ENCODE measurements at places on chromosomes 6 and 20.

DNA sequence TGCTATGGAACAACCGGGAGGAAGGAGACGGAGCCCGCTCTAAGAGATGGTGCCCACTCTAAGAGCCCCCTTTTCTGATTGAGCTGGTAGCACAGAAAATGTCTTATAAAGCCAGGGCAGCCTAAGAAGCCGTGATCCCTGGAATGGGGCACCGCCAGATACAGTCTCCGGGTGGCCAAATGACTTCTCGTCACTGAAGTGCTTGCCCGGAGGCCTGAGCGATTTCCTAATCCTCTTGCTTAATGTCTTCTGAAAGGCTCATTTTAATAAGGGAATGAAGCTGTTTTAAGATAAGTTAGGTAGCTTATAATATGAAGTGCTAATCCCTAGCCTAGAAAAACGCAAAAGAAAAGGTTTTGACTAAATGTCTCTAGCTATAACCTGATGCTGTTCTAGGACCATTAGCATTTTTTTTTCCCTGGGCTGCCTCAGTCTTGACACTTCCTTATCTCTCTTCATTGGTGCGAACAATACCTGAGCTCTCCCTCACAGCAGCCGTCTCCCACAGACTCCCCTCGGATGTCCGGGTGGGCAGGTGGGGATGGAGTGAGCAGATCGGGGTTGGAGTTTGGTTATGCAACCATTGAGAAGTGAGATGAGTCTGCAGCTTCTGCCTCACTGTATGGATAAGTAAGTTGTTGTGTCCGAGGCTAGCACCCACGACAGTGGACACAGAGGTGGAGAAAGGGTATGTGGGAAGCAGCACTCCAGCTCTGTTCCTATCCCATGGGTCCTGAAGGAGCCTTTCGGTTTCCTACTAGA is 559.4 kb upstream of the AGPAT4 start:
- no peak for DNase-seq

DNA sequence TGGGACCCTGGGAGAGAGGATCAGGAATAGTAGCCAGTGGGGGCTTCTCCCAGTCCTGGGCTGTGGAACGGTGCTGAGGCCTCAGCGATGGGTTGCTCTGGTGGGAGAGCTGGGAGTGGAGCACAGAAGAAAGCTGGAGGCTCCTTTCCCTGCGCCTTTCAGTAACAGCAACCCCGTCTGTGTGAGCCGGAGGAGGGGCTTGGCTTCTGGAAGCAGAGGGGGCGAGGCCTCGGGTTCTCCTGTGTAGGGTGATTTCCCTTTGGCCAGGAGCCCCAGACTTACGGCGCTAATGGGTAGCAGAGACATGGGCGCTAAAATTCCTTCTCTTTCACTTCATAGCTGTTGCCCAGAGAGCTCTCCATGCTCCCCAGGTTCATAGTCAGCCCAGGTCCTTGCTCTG is 55.0 kb downstream of the DAAM2 start:
- no peak for DNase-seq

DNA sequence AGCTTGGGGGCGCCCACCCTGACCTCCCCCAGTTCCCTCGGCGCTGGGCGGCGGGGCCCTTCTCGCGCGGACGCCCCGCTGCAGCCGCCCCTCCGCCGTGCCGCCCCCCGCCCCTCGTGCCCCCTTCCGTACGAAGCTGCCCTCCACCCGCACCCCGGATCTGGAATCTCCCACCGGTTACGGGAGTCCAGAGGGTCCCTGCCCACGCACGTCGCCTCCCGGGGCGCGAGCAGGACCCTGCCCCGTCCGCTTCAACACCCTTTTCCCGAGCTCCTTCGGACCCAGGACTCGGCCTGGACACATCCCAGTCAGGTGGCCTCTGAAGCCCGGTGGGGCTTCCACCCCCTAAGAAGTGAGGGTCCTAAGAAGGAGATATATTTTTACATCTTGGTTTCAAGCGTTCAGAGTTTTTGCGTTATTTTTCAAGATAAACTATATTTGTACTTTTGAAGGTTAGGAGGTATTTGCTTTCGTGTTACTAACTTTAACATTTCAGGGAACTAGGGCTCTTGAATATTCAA is 506 bp downstream of the ARFGAP1 start:
- DNase-seq = no peak

DNA sequence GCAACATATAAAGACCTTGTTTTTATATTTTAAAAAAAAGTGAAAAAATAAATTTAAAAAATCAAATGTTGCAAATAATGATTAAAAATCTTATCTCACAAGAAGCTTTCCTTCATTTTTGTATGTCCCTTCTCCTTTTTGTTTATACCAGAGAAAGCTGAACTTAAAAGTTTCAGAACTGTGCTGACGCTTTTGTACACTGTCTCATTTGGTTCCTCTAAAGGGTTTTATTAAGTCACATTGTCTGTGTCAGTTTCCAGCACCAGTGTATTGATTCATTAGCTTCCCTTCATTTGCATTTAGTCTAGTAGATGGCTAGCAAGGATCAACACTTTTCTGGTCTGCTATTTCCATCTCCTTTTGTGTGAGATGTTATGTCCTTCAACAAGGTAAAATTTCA is 6.7 kb downstream of the PCED1A start:
- no peak for DNase-seq

- DNase-seq = no peak
Measured at GRCh38 chr6:123715006-123715863, 78.5 kb upstream of the TRDN start.

DNA sequence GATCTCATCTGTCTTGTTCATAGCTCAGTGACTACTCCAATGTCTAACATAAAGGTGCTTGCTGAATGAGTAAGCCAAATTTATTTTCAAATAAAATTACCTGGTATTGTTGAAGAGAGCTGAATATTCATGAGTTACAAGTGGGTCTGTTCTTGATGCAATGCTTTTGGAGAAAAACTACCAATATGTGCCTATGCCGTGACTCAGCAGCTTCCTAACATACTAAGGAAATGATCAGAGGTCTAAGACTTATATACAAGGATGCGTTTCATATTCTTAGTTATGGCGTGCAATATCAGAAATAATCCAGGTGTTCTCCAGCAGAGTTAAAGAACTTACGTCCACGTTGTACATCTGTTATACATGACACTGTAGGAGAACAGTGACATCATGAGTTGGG is 5.1 kb downstream of the FAM120B start:
- DNase-seq = no peak

GRCh38 chr20:14597206-14597715 is 259.8 kb upstream of the FLRT3 start:
- DNase-seq = no peak

GRCh38 chr6:10598084-10598960 is 77.2 kb downstream of the GCNT2 start:
- DNase-seq = no peak

GRCh38 chr6:137254966-137255365 is 35.8 kb upstream of the IFNGR1 start:
- no peak for DNase-seq

DNA sequence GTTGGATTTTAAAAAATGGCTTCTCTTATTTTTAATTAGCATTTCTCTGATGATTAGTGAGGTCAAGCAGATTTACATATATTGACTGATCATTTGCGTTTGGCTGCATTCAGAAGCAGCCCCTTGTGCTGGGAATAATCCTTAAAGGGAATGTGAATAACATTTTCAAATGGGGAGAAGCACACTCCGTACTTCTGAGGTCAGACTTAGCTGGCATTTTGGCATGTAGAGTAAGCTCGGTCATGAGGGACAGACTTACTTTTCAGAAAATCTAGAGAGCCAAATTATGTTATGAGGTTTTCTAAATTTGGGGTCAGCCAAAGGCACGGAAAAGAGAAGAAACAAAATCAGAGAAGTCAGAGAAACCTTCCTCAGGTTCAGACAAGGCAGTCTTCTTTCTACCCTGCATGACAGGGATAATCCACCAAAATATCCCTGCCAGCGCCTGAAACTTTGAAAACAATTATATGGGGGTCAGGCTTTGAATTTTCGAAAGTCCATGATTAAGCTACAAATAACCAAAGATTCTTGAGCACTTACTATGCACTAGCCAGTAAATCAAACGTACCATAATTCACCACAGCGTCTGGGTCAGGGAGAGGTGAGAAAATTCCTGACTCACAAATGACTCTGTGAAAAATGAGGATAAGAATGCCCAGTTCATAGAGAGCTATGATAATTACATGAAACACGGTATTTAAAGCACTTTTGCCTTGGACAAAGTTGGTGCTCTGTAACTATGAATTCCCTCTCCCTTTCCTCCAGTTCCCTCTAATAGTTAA is 44.9 kb downstream of the ADAT2 start:
- no peak for DNase-seq

DNA sequence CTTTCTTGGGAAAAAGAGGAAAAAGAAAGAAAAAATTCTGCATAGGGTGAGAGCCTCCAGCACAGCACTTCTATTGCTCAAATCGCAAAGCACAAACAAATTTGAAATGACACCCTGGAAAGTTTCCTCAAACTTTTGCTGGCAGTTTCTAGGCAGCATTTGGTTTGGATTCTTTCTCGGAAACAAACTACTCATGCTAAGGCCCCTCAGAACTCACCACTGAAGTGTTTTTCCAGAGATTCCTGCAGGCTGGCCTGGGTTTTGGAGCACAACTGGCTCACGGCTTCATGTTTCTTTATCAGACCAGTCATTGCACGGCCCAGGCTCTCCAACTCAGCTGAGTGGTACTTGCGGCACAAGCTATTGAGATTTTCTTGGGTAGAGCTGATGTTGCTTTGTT is 237.8 kb downstream of the SYNE1 start:
- DNase-seq = no peak

DNA sequence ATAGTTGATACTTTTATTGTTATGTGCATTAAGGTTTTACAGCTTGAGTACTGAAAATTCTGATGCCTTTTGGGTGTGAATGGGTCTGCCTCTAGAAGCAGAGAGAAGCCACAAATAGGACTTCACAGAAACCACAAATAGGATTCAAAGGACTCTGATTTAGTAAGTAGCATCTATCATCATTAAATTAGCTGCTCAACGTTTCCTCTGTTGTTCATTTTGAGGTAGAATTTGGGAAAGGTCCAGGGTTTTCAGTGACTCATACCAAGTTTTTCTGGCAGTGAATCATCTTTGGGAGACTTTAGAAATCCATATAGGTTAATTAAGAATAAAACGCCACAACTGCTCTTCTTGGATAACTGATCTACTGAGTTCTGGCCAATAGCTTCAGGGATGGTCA is 105.1 kb downstream of the PHF3 start:
- DNase-seq = no peak

GRCh38 chr6:154468760-154469159 is 41.7 kb downstream of the CNKSR3 start:
- no peak for DNase-seq

DNA sequence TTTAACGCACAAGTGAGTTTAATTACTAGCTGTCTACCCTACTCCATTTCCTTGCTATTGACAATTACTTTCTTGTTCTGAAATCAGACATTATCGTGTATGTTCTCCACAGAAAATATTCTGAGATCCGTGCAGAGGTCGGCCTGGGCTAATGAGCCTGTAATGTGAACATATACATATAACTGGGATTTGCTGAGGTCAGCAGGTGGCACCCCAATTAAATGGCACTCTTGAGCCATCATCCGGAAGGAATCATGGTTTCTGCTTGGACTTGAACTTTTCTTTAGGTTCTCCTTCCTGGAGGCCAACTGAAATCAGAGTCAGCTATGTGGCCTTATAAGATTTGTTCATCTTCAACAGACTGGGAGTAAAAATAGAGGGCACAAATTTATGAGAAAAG is 3.6 kb downstream of the HLA-DQB1 start:
- no peak for DNase-seq

- no peak for DNase-seq
Measured at GRCh38 chr6:106027758-106028157, 58.4 kb upstream of the PRDM1 start.

DNA sequence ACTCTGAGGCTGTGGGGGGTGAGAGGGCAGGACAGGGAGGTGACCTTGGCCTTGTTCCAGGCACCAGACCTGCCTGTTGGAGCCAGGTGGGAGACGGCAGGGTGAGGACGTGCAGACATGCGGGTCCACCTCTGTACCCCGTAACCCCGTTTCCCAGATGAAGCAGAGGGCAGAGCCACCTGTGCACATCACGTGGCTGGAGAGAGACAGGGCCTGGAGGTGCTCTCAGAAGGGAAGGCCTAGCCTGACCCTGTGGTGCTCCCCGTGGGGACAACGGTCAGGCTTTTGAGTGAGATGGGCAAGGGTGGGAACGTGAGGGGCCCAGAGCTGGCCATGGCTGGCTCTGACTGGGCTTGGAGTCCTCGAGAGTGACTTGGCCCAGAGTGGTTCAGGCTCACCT is 6.6 kb downstream of the NTSR1 start:
- DNase-seq = no peak

DNA sequence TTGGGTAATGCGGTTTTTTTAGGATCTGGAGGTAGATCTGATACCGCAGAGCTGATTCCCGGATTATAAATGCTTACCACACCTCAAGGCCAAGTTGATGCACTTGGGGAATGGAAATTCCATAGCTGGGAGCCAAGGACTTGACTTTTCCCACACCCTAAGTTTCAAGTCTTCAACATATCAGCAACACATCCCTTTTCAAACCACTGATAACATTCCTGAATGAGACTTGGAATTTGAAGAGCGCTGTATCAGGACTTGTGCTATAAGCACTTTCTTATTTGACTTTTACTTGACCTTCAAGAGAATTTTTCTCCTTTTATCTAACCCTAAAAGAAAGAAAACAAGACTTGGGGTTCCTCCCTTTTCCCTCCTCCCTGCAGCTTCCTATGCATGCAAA is 90.6 kb upstream of the NAA20 start:
- DNase-seq = no peak

GRCh38 chr20:3560162-3560561 is 89.3 kb downstream of the ATRN start:
- DNase-seq = no peak

DNA sequence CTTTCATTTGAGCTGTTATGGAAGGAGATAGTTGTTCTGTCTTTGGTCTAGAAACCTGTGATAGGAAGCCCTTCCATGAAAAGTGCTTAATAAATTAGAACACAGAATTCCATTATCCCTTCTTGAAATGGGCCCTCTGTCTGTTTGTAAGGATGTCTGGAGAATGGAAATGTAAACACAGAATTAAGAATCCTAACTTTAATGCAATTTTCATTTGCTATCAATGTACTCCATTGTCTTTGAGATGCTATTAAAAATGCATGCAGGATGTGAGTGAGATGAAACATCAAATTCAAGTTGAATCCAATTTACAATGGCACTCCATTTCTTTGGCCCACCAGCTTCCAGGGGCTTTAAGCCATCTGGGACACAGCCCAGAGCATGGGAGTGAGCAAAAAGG is 13.9 kb upstream of the AARS2 start:
- no peak for DNase-seq

All from stimulated activated effector memory CD8-positive, alpha-beta T cell treated with anti-CD3 and anti-CD28 coated beads, Interleukin-12 subunit alpha, Interleukin-12 subunit beta, amount 100 ng/mL, for 72 hours (primary cell).